Activated CD4-positive, alpha-beta T cell treated with anti-CD3 and anti-CD28 coated beads, Interleukin-2, amount 10 ng/mL, durations not matched to agents 24 days and 14 days (primary cell): ENCODE measurements at places on chromosomes 11 and 22. TPM values are rescaled to one million over a fixed set of nuclear protein-coding genes. Genes with fewer than 3 reads are reported as not detected.
A peak's percentile ranks its signal among the peaks of the same experiment; 100 is the strongest.

The ANKK1 gene
- total RNA-seq = not detected in 2 replicates

The TTC38 gene
- 19.2 and 20.3 TPM in 2 replicates for total RNA-seq

The ISX gene
- total RNA-seq = not detected in 2 replicates

GRCh38 chr22:41787331-41787730 lies 13.1 kb upstream of the CCDC134 start:
- DNase-seq = no peak

- DNase-seq = peak; percentile 49
Observed at GRCh38 chr11:74504100-74504691, 10.7 kb upstream of the LIPT2 start.

The CD82 gene
- 448 and 469 TPM in 2 replicates for total RNA-seq

GRCh38 chr11:100525635-100526034 lies 161.5 kb upstream of the ARHGAP42 start:
- DNase-seq = no peak

- DNase-seq = no peak
Observed at GRCh38 chr11:72577271-72577721, 96.9 kb downstream of the PDE2A start.

DNA sequence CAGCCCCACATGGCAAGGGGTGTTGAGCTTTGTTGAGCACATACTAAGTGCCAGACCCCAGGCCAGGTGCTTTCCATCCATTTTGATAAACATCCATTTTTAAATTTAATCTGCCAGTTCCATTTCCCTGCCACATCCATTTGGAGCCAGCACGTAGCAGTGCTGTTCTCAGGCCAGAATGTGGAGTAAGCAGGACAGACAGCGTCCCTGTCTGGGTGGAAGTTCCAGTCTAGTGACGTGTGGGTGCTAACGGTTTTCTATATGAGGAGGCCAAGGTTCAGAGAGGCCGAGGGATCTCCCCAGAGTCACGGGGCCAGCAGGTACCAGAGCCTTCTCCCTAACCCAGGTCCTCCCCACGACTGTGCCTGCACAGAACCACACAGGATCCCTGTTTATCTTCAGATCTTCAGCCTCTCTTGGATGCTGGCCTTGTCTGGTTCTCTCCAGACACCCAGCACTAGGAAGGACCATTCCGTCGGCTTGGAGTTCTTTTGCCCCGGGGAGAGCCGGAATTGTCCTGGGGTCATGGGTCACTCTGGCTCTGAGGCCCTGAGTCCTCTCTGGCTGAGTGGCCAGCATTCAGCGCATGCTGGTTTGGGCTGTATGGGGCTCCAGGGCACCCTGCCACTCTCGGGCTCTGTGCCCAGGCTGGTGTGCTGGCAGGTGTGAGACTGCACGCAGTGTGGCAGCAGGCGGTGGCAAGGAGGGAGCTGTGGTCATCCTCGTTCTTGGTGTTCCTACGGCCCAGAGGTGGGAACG lies 63.6 kb upstream of the PPARA start:
- DNase-seq = no peak

DNA sequence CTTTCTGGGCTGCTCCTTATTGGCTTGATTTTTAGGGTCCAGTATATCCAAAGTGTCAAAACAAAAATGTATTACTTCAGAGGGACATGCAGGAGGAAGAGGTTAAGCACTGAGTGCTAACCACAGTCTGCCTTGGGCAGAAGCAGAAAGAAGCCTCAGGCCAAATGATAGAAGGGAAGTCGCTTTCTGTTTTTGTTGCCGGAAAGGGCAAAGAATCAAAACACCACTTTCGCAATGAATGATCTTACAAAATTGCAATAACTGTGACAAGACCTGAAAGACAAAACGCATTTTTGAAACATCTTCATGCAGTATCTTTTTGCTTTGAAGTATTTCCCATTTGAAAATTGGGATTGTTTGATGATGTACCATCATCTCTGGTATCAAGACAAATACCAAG lies 70.1 kb upstream of the PICALM start:
- peak; percentile 79 for DNase-seq

DNA sequence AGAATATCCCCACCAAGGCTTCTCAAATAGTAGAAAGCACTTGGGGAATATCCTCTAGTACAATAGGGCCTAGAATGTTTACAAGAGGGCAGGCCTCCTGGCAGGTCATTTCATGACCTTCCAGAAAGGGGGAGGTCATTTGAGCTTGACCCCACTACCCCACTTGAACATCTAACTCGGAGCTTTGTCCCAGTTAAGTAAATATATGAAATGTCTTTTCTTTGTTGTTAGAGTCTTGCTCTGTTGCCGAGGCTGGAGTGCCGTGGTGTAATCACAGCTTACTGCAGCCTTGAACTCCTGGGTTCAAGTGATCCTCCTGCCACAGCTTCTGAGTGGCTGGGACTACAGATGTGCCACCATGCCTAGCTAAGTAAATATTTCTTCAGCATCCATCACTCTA lies 108.4 kb downstream of the ABTB2 start:
- DNase-seq = no peak

The SPECC1L gene
- total RNA-seq = 37.2 and 41.9 TPM in 2 replicates

The SERGEF gene
- total RNA-seq = 26.2 and 35.8 TPM in 2 replicates

DNA sequence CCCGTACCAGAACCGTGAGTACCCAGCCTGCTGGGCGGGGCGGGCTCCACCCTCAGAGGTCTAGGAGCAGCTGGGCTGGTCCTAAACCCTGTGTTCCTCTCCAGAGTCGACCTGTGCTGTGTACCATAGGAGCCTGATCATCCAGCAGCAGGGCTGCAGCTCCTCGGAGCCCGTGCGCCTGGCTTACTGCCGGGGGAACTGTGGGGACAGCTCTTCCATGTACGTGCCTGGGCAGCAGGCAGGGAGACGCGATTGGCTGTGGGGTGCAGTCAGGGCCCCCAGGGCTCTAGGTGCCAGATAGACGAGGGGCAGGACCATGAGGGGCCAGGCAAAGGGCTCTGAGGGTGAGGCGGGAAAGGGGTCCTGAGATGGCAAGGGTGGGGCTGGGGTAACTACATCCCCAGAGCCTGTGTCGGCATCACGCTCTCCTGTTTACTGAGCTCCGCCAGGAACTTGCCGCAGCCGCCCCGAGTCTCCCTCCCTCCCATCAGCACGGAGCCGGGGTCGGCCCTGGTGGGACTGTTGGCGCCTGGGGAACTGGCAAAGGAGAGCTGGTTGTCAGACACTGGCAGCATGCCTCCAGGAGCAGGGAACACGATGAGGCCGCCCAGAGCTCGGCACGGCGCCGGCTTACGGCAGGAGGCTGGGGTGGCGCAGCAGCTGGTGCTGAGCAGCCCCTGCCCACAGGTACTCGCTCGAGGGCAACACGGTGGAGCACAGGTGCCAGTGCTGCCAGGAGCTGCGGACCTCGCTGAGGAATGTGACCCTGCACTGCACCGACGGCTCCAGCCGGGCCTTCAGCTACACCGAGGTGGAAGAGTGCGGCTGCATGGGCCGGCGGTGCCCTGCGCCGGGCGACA lies 22.9 kb upstream of the MUC5B start:
- no peak for DNase-seq

DNA sequence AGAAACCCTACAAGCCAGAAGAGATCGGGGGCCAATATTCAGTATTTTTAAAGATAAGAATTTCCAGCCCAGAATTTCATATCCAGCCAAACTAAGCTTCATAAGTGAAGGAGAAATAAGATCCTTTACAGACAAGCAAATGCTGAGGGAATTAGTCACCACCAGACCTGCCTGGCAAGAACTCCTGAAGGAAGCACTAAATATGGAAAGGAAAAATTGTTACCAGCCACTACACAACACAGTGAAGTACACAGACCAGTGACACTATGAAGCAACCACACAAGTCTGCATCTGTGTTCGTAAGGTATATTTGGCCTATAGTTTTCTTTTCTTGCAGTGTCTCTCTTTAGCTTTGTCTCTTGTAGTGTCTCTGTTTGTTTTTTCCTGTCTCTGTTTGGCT lies 29.0 kb downstream of the TMEM225 start:
- DNase-seq = no peak

The PARVA gene
- total RNA-seq = not detected in 2 replicates

The APBB1 gene
- 24.1 TPM in 2 replicates for total RNA-seq

DNA sequence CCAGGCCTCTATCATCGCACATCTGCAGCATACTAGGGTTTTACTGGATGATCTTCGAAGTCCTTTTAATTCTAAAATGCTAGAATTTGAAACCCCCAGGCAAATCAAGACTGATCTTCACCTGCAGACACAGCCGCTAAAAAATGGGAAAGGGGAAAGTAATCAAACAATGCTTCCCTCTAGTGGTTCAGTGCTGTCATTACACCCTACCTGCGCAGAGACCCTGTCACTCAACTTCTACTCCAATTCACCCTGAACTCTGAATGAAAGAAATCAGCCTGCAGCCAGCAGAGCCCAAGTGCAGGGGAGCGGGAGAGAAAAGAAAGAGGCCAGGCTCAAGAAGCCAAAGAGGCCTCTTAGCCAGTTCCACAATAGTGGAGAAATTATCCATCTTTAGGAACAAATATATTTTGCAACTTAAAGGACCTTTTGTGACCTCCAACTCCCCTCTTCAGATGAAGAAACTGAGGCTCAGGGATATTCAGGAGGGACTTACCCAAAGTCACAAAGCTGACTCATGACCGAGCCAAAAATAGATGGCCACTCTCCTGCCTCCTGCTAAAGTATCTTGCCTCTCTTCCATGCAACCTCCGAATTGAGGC lies 33.0 kb downstream of the SERGEF start:
- peak; percentile 79 for DNase-seq

DNA sequence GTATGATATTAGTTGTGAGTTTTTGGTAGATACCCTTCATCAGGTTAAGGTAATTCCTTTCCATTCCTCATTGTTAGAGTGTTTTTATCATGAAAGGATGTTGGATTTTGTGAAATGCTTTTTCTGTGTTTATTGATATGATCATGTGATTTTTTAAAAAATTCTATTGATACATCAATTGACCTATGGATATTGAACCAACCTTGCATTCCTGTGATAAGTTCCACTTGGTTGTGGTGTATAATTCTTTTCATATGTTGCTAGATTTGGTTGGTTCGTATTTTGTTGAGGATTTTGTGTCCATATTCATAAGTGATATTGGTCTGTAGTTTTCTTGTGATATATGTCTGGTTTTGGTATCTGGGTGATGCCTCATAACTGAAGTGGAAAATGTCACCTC lies 6.7 kb downstream of the ANKRD13D start:
- DNase-seq = no peak

- DNase-seq = no peak
Observed at GRCh38 chr22:19654338-19654987, 59.8 kb upstream of the SEPTIN5 start.

- no peak for DNase-seq
Observed at GRCh38 chr11:64619811-64620380, 28.9 kb downstream of the SLC22A12 start.

DNA sequence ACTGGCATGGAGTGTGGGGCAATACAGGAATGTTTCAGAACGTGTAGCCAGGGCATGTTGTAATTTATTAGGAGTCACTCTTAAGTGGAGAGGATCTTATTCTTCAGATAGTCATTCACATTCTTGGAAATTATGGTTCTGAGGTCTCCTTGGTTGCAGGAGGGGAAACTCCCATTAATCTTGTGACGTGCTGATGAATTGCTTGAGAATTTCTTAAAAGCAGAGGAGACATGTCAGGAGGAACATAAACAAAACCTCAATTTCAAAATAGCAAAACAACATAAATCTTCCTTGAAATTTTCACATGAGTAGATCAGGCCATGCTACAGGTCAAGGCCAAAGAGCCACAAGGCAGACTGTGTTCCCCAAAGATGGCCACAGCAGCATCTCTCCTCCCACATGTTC lies 50.4 kb downstream of the ADM start:
- DNase-seq = no peak

The DGCR8 gene
- total RNA-seq = 73.2 and 74.2 TPM in 2 replicates

The DDX25 gene
- total RNA-seq = 0.19 TPM in 1 of 2 replicates, not detected in the other

GRCh38 chr11:64842851-64843685 lies 1.4 kb downstream of the CDC42BPG start:
- DNase-seq = no peak

DNA sequence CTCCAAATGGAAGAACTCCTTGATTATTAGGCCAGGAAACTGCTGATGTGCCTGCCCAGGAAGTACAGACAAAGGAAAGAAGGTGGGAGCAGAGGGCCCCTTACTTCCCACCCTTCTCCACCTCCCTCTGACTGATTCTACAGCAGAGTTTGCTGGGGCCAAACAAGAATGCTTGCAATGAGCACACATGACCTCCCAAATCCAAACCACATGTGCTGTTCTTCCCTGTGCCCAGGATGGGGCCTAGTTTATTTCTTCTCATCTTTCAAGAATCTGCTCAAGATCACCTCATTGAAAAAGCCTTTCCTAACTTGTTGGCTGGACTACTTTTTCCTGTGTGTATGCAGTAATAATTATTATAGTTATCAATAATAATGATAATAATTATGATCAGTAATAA lies 286.1 kb downstream of the RAB38 start:
- no peak for DNase-seq

- no peak for DNase-seq
Observed at GRCh38 chr22:46450931-46451561, 86.4 kb downstream of the CELSR1 start.

DNA sequence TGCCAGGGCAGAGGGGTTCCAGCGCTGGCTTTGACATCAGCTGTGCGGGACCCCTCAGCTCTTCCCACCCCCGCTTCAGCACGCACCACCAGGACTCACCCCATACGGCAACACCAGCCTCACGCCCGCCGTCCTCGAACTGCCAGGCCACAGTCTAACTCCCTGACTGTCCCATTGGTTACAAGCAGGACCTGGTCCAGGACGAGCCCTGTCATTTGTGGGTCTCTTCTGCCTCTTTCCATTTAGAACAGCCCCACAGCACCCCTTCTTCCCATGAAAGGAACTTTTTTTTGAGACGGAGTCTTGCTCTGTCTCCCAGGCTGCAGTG lies 81.7 kb downstream of the PHF21B start:
- no peak for DNase-seq

- DNase-seq = no peak
Observed at GRCh38 chr11:121654259-121654842, 201.6 kb upstream of the SORL1-AS1 start.

DNA sequence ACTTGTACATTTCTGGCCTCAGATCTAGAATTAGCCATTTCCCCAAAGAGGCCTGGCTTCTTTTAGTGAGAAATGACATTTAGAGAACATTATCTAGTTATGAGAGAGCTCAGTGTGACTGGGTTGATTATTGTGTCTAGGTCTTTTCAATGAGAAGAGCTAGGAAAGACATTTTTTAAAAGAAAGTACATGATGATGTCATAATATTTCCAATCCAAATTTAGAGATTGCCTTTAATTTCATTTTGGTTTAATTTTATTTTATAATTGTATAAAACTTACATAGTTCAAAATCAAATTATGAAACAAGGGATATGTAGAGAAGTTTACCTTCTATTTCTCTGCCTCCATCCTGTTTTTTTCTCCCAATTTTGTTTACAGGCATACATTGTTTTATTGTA lies 354.9 kb downstream of the TMEM135 start:
- no peak for DNase-seq

GRCh38 chr22:20550057-20550817 lies 42.8 kb downstream of the MED15 start:
- DNase-seq = no peak

GRCh38 chr22:22071455-22071854 lies 88.9 kb upstream of the TOP3B start:
- DNase-seq = no peak

The CHADL gene
- total RNA-seq = 0.33 and 0.47 TPM in 2 replicates

GRCh38 chr11:9302448-9302847 lies 11.9 kb downstream of the TMEM41B start:
- DNase-seq = no peak

- no peak for DNase-seq
Observed at GRCh38 chr11:121696177-121696871, 243.6 kb upstream of the SORL1-AS1 start.
